Breast epithelium (tissue), 4 donors: ENCODE measurements at places on chromosomes 1 and 21. TPM values are rescaled to one million over a fixed set of nuclear protein-coding genes. Genes with fewer than 3 reads are reported as not detected.

DNA sequence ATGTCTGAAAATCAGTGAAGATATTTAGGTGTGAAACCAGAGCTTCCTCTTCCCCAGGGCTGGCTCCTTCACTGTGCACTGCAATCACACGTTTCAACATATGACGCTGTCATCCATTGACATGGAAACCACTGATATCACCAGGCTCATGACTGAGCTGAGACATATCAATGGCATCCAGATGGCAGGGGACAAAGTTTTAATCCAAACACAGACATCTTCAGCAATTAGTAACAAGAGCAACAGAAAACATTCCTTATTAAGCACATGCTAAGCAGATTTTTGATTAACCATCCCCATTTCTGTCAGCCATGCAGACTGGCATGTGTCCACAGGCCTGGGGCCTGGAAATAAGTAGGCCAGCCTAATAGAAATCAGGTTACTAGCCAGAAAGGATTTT, 108.0 kb upstream of the ADAR start:
- DNase-seq: no peak
- H3K4me1 ChIP-seq: no peaks in the 10 kb centered on the region
- H3K4me3 ChIP-seq: no peak overlapping the region
- H3K36me3 ChIP-seq: no peaks in the 10 kb centered on the region
- no peaks in the 10 kb centered on the region for H3K27me3 ChIP-seq

DNA sequence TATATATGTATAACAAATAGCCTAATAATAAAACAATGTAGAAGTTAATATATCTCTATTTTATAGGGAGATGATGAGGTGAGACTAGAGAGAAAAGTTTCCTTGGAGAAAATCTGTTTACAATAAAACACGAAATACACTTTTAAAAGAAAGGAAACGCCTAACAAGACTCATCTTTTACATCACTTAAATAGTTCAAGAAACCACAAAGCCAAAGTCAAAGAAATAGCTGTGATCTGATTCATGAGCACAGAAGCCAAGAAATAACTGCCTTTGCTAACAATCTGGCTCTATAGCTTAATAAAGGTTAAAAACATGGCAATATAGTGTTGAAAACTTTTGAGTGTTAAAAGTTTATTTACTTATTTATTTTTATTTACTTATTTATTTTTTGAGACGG, 61.5 kb downstream of the TOR3A start:
- H3K36me3 ChIP-seq: no peaks in the 10 kb centered on the region
- H3K4me1 ChIP-seq: no peaks in the 10 kb centered on the region
- peak overlapping the region; percentile 79 for H3K27ac ChIP-seq

DNA sequence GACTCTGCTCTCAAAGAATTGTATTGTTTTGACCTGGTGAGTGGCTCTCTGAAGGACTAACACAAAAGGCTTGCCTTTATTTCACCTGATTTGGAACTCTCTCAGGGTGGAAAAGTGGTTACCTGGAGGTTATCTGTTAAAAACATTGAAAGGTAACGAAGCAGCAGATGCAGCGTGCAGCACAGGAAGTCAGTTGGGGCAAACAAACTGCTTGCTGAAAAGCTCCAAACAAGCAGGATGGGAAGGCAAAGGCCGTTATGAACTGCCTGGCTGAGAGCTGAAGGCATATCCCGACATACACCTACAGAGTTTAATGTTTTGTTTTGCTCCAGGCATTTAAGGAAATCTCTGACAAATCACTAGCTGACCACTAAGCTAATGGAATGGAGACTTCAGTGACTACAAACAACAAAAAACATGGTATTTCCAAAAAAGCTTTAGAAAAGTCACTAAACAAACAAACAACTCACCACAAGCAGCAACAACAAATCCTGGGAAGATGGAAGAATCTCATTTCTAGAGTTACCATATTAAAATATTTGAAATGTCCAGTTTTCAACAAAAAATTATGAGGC, 44.3 kb upstream of the BATF3 start:
- H3K4me3 ChIP-seq: no peak overlapping the region
- no peaks in the 10 kb centered on the region for H3K4me1 ChIP-seq
- DNase-seq: no peak
- H3K27me3 ChIP-seq: no peaks in the 10 kb centered on the region

DNA sequence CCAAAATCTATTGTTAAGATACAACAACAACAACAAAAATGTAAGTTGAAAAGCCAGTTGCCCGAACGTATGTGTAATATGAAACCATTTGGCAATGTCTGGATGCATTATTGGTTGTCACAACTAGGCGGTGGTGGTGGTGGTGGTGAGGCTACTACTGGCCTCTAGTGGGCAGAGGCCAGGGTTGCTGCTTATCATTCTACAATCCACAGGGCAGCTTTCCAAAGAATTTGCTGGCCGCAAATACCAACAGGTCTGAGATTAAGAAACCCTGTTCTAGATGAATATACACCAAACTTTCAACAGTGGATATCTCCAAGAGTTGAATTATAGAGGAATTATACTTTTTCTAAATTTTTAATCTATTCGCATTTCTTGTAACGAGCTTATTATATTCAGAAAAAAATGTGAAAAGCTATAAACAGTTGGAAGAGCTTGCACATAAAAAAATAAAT, 26.8 kb upstream of the ZNF697 start:
- DNase-seq: no peak
- H3K36me3 ChIP-seq: no peaks in the 10 kb centered on the region
- no peaks in the 10 kb centered on the region for H3K4me1 ChIP-seq

DNA sequence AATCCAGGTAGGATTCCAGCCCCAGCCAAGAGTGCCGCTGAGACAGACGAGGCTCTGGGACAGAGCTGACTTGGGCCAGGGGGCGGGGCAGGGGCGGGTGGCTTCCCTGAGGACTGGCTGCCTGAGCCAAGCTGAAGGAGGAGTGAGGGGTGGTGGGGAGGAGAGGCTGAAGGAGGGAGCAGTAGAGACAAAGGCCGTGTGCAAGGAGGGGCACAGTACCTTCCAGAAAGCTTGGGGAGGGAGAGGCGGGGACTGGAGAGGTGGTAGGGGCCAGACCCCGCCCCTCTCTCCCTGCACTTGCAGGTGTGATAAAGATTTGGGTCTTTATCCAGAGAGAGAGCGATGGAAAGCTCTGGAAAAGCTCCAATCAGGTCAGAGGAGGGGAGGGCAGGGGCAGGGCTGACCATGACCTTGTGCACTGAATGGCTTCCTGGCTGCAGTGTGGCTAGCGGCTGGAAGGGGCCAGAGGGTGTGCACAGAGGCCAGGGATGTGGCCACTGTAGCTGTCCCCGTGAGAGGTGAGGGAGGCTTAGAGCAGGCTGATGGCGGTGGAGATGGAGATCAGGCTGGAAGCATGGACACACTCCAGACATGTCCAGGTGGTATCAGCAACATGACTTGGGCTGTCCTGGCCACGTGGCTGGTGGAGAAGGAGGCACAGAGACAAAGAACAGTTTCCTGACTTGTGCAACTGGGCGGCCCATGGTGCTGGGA, 6.7 kb upstream of the EPHA8 start:
- DNase-seq: no peak
- H3K4me1 ChIP-seq: no peaks in the 10 kb centered on the region
- H3K36me3 ChIP-seq: no peaks in the 10 kb centered on the region
- no peaks in the 10 kb centered on the region for H3K27me3 ChIP-seq
- H3K4me3 ChIP-seq: no peak overlapping the region
- no peak overlapping the region for H3K27ac ChIP-seq

- no peaks in the 10 kb centered on the region for H3K36me3 ChIP-seq
- peaks cover 10% of the 10 kb centered on the region for H3K27me3 ChIP-seq
- H3K4me1 ChIP-seq: peaks cover 4% of the 10 kb centered on the region
- no peak for DNase-seq
- no peak overlapping the region for H3K27ac ChIP-seq
- no peak overlapping the region for H3K4me3 ChIP-seq
Measured at GRCh38 chr1:3907031-3907534, 7.0 kb upstream of the C1orf174 start.

GRCh38 chr1:1982379-1983232, 21.0 kb downstream of the CFAP74 start:
- DNase-seq: no peak
- H3K4me3 ChIP-seq: no peak overlapping the region
- H3K27ac ChIP-seq: no peak overlapping the region
- H3K4me1 ChIP-seq: no peaks in the 10 kb centered on the region
- peaks cover 26% of the 10 kb centered on the region for H3K27me3 ChIP-seq
- no peaks in the 10 kb centered on the region for H3K36me3 ChIP-seq

GRCh38 chr1:84406346-84406861, 8.1 kb downstream of the DNASE2B start:
- no peak for DNase-seq
- H3K27ac ChIP-seq: no peak overlapping the region
- H3K4me1 ChIP-seq: peaks cover 2% of the 10 kb centered on the region
- no peaks in the 10 kb centered on the region for H3K36me3 ChIP-seq
- no peak overlapping the region for H3K4me3 ChIP-seq

GRCh38 chr1:179872558-179872957, 5.0 kb downstream of the TOR1AIP2 start:
- H3K27ac ChIP-seq: no peak overlapping the region
- no peaks in the 10 kb centered on the region for H3K4me1 ChIP-seq
- no peaks in the 10 kb centered on the region for H3K36me3 ChIP-seq
- H3K27me3 ChIP-seq: no peaks in the 10 kb centered on the region
- DNase-seq: no peak
- no peak overlapping the region for H3K4me3 ChIP-seq

DNA sequence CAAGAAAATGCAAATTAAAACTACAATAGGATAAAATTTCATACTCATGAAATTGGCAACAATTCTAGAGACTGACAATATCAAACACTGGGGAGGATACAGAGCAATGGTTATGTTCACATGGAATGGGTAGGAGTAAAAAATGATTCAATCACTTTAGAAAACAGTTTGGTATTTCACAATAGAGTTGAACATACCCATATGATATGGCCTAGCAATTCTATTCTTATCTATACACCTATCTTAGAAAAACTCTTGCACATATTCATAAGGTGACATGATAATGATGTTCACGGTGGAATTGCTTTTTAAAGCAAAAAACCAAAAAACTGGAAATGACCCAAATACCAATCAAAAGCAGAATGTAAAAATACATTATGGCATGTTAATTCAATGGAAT, 28.7 kb downstream of the PHC2 start:
- H3K27ac ChIP-seq: no peak overlapping the region
- no peaks in the 10 kb centered on the region for H3K4me1 ChIP-seq
- no peaks in the 10 kb centered on the region for H3K27me3 ChIP-seq
- no peak overlapping the region for H3K4me3 ChIP-seq
- no peak for DNase-seq

APCS gene
- not detected for total RNA-seq
